Right hindlimb (tissue), 1 donor: ENCODE measurements at places on chromosomes 13 and 19.

DNA sequence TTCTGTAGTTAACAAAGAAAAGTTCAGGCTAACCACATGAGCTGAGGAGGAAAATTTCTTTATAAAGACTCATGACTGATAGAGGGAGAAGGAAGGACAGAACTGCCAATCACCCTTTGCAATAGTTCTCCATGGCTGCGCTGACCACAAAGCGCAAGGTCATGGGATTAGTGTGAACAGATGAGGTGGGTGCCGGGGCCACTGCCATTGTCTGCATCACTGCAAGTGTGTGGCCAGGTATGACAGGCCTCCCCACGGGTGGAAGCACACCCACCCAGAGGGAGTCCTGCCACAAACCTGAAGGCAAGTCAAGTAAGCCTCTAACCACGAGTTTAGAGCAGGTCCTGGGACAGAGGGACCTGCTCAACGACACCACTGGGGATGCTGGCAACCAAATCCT, 128.1 kb downstream of the TUBA3C start:
- no peak for DNase-seq

DNA sequence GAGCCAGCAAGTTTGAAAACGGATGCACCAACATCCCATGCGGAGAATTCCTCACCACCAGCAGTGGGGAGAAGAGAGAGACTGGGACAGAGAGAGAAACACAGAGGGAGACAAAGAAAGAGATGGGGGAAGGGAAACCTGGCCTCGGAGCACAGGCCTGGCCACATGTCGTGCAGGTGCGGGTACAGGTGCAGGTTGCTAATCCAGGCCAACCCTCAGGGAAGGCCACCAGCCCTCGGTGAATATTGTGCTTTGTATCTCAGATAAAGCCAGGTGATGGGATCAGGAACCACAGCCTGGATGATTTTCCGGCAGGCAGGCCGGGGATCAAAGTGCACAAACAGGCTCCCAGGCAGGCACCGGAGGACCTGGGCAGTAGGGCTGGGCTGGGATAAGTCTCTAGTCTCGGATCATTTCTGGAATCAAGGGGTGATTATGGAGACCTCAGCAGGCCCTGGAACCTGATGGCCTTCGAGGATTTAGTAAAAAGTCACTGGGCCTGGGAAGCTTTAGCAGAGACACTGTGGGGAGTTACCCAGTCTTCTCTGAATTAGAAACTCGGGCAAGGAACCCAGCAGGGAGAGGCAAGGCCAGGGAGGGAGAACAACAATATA, 3.7 kb downstream of the GAS6 start:
- peak; percentile 9 for DNase-seq

- peak; percentile 55 for DNase-seq
Measured at GRCh38 chr19:29505097-29505824, 20.5 kb upstream of the VSTM2B start.

DNA sequence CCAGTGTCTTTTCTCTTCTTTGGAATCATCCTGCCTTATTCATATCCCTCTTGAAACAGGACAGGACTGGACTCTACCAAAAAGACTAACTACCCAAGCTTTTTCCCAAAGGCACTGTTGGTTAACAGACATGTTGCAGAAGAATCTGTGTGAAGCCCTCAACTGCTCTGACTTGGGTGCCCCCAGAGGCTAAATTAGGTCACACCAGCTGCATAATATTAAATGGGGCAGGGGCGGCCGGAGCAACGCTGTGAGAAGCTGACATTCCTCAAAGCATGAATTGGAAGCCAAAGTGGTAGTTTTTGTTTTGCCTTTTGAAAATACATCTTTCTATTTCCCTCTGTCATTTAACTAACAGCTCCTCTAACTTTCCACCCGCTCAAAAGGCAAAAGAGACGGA, 185.9 kb downstream of the LHFPL6 start:
- DNase-seq, result peak; percentile 35

DNA sequence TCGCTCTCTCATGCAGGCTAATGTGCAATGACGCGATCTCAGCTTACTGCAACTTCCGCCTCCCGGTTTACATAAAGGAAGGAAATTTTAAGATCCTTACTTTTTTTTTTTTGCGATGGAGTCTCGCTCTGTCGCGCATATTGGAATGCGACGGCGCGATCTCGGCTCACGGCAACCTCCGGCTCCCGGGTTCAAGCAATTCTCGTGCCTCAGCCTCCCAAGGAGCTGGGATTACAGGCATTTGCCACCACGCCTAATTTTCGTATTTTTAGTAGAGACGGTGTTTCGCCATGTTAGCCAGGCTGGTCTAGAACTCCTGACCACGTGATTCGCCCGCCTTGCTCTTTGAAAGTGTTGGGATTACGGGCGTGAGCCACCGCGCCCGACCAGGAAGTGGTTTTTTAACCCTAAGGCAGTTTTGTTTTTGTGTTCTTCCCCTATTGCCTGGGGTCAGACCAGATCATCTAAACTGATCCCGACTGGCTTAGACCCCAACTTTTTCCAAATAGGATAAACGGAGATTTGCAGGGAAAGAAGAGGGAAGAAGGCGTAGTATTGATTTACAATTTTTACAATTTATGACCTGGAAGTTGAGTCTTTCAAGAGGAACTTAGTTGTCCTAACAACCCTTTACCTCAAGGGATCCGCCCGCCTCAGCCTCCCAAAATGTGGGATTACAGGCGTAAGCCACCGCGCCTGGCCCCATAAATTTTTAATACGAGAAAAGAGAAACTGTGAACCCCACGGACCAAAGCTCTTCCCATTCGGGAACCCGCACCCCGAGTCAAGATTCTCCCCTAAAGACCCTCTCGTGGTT, 142.0 kb downstream of the ZNF737 start:
- peak; percentile 73 for DNase-seq

GRCh38 chr13:79485014-79485811, 4.3 kb downstream of the NDFIP2 start:
- peak; percentile 44 for DNase-seq

DNA sequence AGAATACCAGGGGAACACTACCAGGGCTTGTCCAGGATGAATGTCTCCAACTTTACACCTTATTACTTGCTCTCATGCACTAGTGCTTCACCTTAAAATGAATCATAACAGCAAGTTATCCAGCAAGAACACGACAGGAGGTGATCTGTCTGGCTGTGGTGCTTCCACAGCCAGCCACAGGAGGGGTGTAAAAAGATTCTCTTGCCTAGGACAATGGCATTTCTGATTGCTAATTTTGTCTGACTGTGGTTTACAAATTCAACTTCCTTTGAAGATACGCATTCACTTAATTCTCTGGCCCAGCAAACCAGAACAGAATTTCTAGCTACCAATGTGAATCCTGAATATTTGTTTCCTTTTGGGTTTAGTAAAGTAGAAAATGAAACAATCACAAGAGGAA, 23.1 kb upstream of the COG3 start:
- DNase-seq, result no peak

DNA sequence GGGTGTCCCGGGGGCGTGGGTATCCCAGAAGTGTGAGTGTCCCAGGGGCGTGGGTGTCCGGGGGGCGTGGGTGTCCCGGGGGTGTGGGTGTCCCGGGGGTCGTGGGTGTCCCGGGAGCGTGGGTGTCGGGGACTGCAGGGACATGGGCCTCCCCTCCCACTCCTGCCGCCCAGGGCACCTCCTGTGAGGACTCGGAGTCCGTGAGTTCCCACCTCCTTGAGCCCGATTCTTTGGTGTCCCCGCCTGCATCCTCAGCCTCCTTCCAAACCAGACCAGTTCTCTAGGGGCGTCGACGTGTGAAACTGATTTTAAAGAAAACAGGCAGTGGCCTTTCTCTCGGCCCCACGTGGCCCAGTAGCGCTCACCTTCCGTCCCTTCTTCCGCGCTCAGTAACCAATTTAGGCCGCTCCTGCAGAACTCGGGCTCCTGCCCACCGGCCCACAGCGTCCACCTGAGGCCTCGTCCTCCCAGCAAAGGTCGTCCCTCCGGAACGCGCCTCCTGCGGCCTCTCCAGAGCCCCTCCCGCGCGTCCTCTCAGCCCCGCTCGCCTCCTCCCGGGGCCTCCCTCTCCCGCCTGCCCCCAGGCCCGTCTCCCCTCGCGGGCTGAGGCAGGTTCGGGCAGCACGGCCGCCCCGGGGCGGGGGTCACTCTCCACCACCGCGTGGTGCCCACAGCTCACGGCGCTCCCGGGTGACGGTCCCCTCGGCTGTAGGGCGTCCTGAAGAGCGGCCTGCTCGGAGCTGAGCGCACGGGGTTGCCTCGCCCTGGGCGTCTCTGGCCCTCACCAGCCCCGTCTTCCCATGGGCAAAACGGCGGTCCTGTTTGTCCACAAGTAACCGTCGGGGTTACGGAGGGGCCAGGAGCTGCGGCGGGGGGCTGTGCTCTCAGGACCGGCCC, 3.8 kb downstream of the F7 start:
- DNase-seq, result peak; percentile 42

GRCh38 chr13:33815011-33815550, 2.9 kb upstream of the RFC3 start:
- no peak for DNase-seq

- no peak for DNase-seq
Measured at GRCh38 chr13:21735701-21736401, 65.0 kb downstream of the FGF9 start.

DNA sequence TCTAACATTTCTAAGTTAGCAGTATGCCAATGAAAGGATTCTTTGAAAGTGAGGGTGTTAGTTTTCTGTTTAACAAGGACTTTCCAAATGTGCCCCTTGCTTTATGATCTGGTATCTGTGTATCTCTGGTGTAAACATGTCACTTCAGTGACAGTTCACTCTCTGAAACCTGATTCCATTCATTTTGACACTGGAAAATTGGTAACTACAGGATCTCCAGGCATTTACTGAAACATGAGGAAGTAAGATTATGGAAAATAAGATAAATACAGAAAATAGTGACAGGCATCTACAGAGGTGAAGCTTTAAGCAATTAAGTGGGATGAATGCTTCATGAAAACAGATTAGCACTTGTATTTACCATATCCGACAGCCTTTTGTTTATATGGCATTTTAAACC, 101.6 kb upstream of the MYO16 start:
- DNase-seq, result no peak

- no peak for DNase-seq
Measured at GRCh38 chr13:77274126-77274525, 52.8 kb downstream of the MYCBP2 start.

GRCh38 chr13:32822771-32823170, 193.5 kb upstream of the KL start:
- DNase-seq, result no peak

- DNase-seq, result no peak
Measured at GRCh38 chr13:113643593-113643992, 14.4 kb downstream of the ATP4B start.

DNA sequence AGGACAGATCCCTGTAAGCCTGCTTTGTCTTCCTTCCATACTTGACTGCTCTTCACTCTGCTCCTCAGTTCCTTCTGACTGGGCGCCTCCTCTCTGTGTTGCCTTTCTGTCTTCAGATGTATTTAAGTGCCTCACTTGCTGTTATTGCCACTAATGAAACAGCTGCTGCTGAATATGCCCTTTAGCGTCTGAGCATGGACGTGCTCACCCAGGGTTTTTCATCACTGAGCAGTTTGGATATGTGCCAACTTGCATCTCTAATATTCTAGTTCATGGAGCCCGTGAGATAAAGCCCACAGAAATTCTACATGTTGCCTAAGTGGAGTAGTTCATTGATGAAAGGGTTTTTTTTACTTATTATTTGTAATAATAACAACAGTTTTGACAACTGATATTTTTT, 198.2 kb downstream of the MYO16 start:
- no peak for DNase-seq

GRCh38 chr19:35184267-35184666, 29.7 kb downstream of the FXYD5 start:
- DNase-seq, result no peak

DNA sequence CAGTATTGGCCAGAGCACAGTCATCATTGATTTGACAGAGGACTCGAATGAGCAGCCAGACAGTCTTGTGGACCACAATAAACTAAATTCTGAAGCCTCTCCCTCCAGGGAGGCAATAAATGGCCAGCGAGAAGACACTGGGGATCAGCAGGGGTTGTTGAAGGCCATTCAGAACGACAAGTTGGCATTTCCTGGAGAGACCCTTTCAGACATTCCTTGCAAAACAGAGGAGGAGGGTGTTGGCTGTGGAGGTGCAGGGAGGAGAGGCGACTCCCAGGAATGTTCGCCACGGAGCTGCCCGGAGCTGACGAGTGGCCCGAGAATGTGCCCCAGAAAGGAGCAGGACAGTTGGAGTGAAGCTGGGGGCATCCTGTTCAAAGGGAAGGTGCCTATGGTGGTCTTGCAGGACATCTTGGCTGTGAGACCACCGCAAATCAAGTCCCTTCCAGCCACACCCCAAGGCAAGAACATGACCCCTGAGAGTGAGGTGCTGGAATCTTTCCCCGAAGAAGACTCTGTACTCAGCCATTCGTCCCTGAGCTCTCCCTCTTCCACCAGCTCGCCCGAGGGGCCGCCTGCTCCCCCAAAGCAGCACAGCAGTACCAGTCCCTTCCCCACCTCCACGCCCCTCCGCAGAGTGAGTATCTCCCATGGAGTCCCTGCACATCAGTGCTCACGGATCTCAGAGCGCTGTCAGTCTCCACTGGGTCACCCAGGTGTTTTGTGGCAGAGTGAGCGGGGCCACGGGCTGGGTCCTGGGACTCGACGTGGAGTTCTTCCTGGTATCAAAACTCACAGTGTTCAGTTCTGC, 6.9 kb downstream of the CHAF1A start:
- DNase-seq, result no peak

DNA sequence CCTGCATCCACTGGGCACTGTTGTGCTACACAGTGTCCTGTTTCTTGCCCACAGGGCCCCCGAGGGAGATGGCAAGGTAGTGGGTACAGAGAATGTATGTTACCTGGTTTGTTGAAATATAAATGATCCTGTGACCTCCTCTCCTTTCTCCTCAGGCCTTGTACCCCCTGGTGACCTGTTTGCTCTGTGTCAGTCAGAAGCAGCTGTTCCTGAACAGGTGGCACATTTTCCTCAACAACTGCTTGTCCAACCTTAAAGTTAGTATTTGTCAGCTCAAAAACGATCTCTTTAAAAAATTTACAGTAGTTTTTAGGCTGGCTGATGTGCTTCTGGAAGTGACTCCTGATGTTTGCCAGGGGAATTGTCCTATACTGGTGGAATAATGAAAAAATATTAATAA, 105.1 kb downstream of the FRY start:
- DNase-seq, result no peak

GRCh38 chr19:16628984-16629691, 1.1 kb upstream of the MED26 start:
- DNase-seq, result peak; percentile 85

- DNase-seq, result no peak
Measured at GRCh38 chr13:46964789-46965527, 68.1 kb upstream of the HTR2A start.
